Activated CD4-positive, alpha-beta T cell treated with anti-CD3 and anti-CD28 coated beads, Interleukin-2, amount 50 U/mL, for 4 hours (primary cell): ENCODE measurements at places on chromosomes 3 and 15.

GRCh38 chr3:72190050-72190449 is 405.1 kb upstream of the PROK2 start:
- no peak for DNase-seq

- DNase-seq = no peak
Measured at GRCh38 chr15:40853241-40853890, 9.5 kb downstream of the SPINT1 start.

DNA sequence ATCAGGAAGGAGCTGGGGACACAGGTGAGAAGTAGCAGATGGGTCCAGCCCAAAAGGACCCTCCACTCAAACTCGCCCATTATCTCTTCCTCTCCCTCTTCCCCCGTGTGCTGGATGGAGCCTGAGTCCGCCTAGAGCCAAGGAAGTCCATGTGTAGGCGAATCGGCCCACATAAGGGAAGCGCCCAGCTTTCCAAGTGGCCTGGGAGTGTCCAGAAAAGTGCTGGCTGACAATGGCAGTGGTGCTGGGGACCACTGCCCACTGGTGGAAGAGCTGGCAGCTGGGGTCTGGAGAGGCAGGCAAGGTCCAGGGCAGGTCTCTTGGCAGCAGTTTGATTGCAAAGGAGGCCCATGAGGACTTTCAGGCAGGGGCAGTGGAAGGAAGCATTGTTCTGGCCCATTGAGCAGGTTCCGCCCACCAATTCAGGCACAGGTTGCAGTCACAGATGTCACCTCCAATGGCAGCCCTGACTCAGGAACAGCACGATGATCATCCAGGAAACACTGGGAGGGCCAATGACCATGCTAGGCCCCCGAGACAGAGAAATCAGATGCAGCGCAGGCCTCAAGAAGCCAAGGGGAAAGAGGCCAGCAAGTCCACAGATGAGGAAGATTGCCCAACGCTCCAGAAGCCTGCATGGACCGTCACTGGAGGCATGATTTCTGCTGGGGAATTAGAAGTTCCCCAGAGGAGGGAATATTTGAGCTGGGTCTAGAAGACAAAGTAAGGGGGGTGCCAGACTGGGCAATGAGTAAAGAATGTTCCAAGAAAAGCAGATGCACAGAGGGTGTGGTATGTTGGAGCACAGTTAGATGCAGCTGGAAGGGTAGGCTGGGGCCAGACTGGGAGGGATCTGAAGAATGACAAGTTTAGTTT is 3.0 kb downstream of the MFGE8 start:
- DNase-seq = no peak

DNA sequence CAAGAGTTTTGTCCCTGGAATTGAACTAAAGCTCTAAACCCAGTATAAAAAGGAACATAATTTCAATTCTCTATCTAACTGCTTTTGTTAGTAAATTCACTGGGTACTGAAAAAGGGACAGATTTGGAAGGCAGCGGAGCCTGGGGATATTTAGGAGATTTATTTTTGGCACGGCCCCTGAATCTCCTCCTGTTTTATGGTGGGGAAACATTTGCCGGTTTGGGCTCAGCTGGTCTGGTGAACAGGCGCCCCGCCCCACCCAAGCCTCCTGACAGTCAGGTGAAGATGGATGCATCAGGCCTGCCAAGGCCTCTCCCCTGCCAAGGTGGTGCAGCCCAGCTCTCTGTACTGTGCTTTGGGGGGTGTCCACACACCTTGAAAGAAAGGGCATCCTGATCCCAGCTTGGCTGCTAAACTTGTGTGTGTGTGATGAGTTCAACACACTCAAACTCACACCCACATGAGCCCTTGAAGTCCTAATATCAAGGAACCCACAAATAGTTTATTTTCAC is 46.3 kb downstream of the EBLN2 start:
- no peak for DNase-seq
